ENCODE measurements at places on chromosomes 6 and 20. TPM values are rescaled to one million over a fixed set of nuclear protein-coding genes. Genes with fewer than 3 reads are reported as not detected.

KIF25 gene
- total RNA-seq: 0.82 TPM

MDC1 gene
- total RNA-seq: 20.5 TPM

GTF3C6 gene
- total RNA-seq: 72.0 TPM

RSPH3 gene
- 18.7 TPM for total RNA-seq

E2F1 gene
- 2.0 TPM for total RNA-seq

CTCFL gene
- total RNA-seq: not detected

KIF6 gene
- total RNA-seq: 0.09 TPM

TEAD3 gene
- 41.1 TPM for total RNA-seq

IL17A gene
- total RNA-seq: not detected

FAM110A gene
- total RNA-seq: 15.5 TPM

RBCK1 gene
- total RNA-seq: 108 TPM

FOXA2 gene
- total RNA-seq: 0.59 TPM

BCAS1 gene
- 58.6 TPM for total RNA-seq

TREML1 gene
- not detected for total RNA-seq

ERVFRD-1 gene
- total RNA-seq: not detected

PAK1IP1 gene
- total RNA-seq: 36.7 TPM

ZC3H12D gene
- total RNA-seq: 3.5 TPM

CST3 gene
- total RNA-seq: 3,384 TPM

DEFB132 gene
- 3.3 TPM for total RNA-seq

FAM217A gene
- 1.7 TPM for total RNA-seq

CNR1 gene
- total RNA-seq: 6.1 TPM

TREM1 gene
- total RNA-seq: not detected

CCN6 gene
- total RNA-seq: 0.62 TPM

NRM gene
- 7.3 TPM for total RNA-seq

CALHM6 gene
- total RNA-seq: 6.3 TPM

DEFB124 gene
- not detected for total RNA-seq

AKAP12 gene
- total RNA-seq: 159 TPM

EYS gene
- 3.5 TPM for total RNA-seq

PNPLA1 gene
- 2.0 TPM for total RNA-seq

PARD6B gene
- 14.4 TPM for total RNA-seq

GABRR1 gene
- total RNA-seq: 0.97 TPM

EYA2 gene
- total RNA-seq: 30.0 TPM

FOXP4 gene
- total RNA-seq: 24.8 TPM

SALL4 gene
- total RNA-seq: 1.8 TPM

DPPA5 gene
- total RNA-seq: 4.1 TPM

C20orf141 gene
- not detected for total RNA-seq

CLPSL1 gene
- total RNA-seq: not detected

FERMT1 gene
- total RNA-seq: 9.0 TPM

ZNF311 gene
- total RNA-seq: 4.3 TPM

EDN3 gene
- total RNA-seq: 8.2 TPM

MRPL18 gene
- total RNA-seq: 76.0 TPM
